ENCODE measurements at places on chromosomes 2 and 18.

GRCh38 chr2:98701230-98701629 lies 29.7 kb downstream of the MGAT4A start:
- DNase-seq = no peak

- no peak for DNase-seq
Observed at GRCh38 chr2:191180713-191181112, 29.9 kb upstream of the STAT4 start.

GRCh38 chr2:32715981-32716380 lies 88.1 kb downstream of the TTC27 start:
- no peak for DNase-seq

- no peak for DNase-seq
Observed at GRCh38 chr18:46484971-46485370, 172.0 kb downstream of the LOXHD1 start.

- DNase-seq = no peak
Observed at GRCh38 chr2:238159661-238160205, 963 bp downstream of the ERFE start.

GRCh38 chr2:219684721-219685689 lies 57.6 kb downstream of the SLC4A3 start:
- DNase-seq = peak; percentile 61

- DNase-seq = peak; percentile 33
Observed at GRCh38 chr2:173982918-173983317, 17.7 kb upstream of the SP3 start.

GRCh38 chr2:241680827-241681599 lies 5.6 kb downstream of the DTYMK start:
- no peak for DNase-seq

DNA sequence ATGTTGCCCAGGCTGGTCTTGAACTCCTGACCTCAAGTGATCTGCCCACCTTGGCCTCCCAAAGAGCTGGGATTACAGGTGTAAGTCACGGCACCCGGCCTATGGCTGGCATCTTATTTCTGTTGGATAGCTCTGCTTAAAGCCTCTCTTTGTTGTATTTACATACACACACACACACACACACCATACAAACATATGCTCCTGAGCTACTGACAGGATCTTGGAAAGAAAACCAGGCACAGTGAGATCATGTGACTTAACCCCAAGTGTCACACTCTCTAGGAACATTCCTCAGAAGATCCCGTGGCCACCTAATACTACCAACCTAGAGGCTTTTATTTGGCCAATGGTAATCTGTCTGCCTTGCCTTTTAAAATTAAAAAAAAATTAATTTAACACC lies 85.1 kb upstream of the HAAO start:
- DNase-seq = no peak

- no peak for DNase-seq
Observed at GRCh38 chr18:25136416-25137196, 215.4 kb downstream of the ZNF521 start.

DNA sequence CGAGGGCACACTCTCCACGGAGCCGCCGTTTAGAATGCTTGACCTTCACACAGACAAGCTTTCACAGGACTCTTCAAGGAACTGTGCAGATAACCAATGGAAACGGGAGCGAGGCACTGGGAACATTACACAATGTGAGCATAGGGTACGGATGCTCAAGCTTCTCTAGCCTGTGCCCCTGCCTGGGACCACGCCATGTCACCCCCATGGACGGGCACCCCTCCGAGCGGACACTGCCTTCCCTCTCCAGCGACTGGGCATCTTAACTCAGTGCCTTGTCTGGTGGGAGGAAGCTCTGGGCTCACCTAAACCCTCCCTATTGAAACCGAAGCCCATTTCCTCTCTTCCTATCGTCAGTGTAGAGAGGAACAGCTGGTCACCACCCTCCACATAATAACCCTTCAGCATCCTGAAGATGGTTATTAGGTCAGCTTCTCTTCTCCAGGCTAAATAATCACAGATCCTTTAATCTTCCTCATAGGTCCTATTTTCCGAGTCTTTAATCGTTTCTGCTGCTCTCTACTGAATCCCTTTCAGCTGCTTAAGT lies 626.7 kb downstream of the GALR1 start:
- no peak for DNase-seq

GRCh38 chr2:105309147-105309545 lies 20.4 kb downstream of the TGFBRAP1 start:
- DNase-seq = no peak

DNA sequence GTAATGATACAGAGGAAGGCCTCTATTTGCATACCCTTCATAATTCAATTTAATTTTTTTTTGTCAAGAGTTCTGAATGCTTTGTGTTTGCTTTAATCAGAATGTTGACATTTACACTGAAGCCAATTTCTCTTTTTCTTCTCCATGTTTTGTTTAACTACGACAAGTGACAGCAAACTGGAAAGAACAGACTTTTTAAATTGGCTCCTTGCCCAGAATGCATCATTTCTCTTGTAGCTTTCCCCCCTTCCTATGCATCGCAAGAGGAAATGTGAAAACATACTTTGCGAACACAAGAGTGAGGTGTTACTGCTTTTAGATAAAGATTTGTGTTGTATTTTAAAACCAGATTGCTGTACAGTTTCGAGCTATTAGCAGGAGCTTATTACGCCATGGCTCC lies 955.2 kb upstream of the CELF4 start:
- peak; percentile 69 for DNase-seq

GRCh38 chr2:157325786-157326185 lies at the start of gene ERMN:
Gene ERMN (minus strand): TSS chr2:157325824. CDS start chr2:157325642, 182 bp downstream.
- DNase-seq = peak; percentile 59

DNA sequence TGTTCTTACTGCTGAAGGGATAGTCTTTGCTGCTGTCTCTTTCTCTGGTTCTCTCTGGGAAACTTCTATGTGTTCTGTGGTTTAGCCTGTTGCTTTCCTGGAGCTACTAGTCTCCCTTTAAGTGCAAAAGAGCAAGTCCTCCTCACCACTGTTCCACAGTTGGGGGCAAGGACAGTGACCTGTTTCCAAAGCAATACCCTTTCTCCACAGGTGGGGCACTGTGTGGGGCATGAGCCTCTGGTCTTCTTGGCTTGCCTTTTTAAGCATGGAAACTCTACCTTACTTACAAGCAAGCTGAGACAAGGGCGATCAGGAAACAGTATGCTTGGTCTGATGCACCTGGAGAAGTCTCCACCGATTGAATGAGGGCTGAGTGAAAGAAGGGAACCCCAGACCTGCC lies 156.7 kb downstream of the CPS1 start:
- no peak for DNase-seq

Data from NCI-H146 (cell line).